ENCODE measurements at places on chromosomes 2 and 18. TPM values are rescaled to one million over a fixed set of nuclear protein-coding genes. Genes with fewer than 3 reads are reported as not detected.

The ASAP2 gene
- not detected for total RNA-seq

The ABHD1 gene
- 0.50 TPM for total RNA-seq

DNA sequence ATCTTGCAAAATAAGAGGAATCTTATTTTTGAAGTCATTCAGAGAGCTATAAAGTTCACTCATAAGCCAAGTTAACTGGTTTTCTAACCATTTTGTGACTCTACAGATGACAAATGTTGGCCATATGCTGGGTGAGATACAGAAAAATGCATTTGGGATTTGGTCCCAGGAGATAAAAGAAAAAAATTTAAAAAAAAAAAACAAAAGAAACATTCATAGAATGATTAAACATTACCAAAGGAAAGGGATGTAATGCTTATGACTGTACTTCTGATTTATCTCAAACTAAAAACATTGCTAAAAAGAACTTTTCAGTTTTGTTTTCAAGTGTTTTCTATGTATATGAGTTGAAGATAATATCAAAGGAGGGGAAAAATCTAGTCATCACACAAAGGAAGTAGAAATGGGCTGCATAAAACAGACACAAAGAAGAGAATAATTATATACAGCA lies 43.1 kb downstream of the PELI1 start:
- DNase-seq = no peak

DNA sequence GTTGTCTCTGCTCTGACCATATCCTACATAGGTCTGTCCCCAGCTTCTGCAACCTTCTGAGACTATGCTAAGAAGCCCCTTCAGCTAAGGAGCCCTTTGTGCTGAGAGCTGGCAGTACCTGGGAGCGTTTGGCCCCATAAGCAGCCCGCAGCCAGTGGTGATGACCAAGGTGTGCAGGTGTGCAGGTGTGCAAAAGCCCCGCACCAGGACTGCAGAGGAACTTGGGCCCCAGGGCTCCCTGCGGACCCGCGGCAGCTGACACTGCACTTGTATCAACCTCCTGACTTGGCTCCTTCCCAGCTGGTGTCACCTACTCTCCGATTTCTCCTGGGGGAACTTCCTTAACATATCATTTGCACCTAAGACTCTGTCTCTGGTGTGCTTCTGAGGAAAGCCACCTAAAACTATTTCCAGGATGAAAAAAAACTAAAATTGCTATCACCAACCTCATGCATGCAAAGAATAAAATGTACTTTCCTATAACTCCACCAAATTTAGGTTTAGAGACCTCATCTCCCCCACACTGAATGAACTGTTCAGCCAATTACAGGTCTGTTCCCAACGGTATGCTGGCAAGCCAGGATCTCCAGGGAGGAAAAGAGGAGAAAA lies 16.1 kb upstream of the GNAL start:
- DNase-seq = no peak

DNA sequence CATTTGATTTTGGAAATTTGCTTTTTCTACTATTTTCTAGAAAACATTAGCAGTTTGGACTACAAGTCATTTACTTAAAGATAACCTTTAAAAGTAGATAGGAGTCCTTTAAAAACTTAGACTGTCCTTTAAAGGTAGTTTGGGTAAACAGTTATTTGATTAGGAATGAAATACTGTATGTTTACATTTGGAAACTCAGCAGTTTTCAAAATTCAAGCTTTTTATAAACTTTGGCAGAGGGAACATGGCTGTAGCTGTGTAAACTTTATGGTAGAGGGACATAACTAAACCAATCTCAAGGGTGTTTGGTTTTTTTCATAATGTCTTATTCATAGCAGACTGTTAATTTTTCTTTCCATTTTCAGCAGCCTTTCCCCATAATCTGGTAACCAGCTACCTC lies 90.7 kb downstream of the SMCHD1 start:
- no peak for DNase-seq

GRCh38 chr2:235661167-235661937 lies 167.5 kb downstream of the AGAP1 start:
- no peak for DNase-seq

GRCh38 chr18:40925071-40925541 lies 1029.9 kb upstream of the PIK3C3 start:
- DNase-seq = no peak

GRCh38 chr18:56947236-56947635 lies 199.7 kb upstream of the BOD1L2 start:
- DNase-seq = no peak
